AG04449 (cell line): ENCODE measurements at places on chromosomes 1 and 21.

- no peak for DNase-seq
Measured at GRCh38 chr1:3061566-3061965, 7.4 kb upstream of the PRDM16 start.

DNA sequence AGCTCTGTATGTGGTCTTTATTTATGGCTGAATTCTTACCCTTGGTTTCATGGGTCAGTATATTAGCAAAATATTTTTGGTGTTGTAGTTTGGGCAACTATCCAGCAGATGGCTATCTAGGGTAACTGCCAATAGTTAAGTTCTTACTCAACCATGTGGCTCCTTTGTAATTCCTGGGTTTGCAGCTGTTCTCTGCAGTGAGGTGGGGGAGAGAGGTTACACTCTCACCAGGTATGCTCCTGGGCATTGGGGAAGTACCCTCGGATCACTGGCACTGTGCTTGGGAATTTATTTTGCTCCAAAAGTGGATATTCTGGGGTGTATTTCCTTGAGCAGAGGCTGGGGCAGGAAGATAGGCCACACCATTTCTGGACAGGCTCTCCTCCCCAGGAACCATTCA lies 436.7 kb upstream of the TMPRSS15 start:
- DNase-seq = no peak

- DNase-seq = no peak
Measured at GRCh38 chr1:55257958-55258357, 42.8 kb upstream of the USP24 start.

GRCh38 chr1:81032973-81033425 lies 767.7 kb upstream of the ADGRL2 start:
- no peak for DNase-seq

DNA sequence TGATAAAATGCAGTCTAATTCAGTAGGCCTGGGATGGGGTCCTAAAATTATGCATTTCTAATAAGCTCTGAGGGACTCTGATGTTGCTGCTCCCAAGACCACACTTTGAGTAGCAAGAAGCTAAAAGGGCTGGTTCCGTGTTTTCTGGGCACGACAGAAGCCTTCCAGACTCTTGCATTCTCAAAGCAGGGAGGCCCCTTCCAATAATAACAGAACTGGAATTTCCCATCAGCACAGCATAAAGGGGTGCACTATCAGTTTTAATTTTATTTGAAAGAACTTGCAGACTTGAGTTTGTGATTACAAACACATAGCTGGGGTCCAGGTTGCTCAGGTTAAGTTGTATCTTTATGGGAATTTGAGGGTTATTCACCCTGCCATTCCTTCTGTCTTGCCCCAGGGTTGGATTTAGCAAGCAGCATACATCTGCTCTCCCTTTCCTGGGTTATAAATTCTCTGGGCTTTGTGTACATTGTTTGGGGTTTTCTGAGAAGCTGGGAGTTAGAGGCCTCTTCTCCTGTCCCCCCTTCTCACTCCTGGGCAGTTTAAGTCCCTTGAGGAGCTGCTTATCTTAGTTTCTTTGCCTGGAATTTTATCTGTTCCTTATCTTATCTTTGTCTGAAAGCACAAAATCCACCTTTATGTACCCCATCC lies 94.2 kb upstream of the SLC2A1 start:
- no peak for DNase-seq

DNA sequence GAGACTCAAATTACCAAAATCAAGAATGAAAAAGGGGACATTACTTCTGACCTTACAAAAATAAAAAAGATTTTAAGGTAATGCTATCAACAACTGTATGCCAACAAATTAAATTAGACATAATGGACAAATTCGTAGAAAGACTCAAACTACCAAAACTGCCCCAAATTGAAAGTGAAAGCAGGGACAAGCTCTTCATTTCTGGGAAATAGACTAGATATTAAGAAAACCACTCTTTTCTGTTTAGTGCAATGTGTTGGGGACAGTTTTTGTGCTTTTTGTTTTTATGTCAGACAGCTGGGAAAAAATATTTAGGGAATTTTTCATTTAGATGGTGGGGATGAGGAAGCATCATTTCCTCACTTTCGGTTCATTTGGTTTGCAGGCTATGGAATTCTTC lies 4.9 kb upstream of the GBP1 start:
- DNase-seq = no peak

- DNase-seq = no peak
Measured at GRCh38 chr1:51009381-51009780, 39.3 kb downstream of the CDKN2C start.

- peak; percentile 12 for DNase-seq
Measured at GRCh38 chr1:226814751-226815537, 55.5 kb upstream of the PSEN2 start.
